ENCODE measurements at places on chromosomes 1 and 21. TPM values are rescaled to one million over a fixed set of nuclear protein-coding genes. Genes with fewer than 3 reads are reported as not detected.

RBM8A gene
- polyA plus RNA-seq, result 122 TPM

- peak; percentile 6 for DNase-seq
Observed at GRCh38 chr1:79497193-79497773, 490.8 kb upstream of the ADGRL4 start.

GRCh38 chr21:45382697-45382997 lies 22.3 kb upstream of the COL18A1 start:
- DNase-seq, result no peak

ALG6 gene
- polyA plus RNA-seq, result 17.4 TPM

- DNase-seq, result no peak
Observed at GRCh38 chr1:97770376-97770775, 150.5 kb downstream of the DPYD start.

- DNase-seq, result no peak
Observed at GRCh38 chr21:38013741-38014140, 97.5 kb upstream of the KCNJ6 start.

- DNase-seq, result no peak
Observed at GRCh38 chr1:228399531-228400236, 7.0 kb downstream of the TRIM11 start.

GRCh38 chr1:182702826-182703524 lies 18.6 kb upstream of the RGS8 start:
- no peak for DNase-seq

DNA sequence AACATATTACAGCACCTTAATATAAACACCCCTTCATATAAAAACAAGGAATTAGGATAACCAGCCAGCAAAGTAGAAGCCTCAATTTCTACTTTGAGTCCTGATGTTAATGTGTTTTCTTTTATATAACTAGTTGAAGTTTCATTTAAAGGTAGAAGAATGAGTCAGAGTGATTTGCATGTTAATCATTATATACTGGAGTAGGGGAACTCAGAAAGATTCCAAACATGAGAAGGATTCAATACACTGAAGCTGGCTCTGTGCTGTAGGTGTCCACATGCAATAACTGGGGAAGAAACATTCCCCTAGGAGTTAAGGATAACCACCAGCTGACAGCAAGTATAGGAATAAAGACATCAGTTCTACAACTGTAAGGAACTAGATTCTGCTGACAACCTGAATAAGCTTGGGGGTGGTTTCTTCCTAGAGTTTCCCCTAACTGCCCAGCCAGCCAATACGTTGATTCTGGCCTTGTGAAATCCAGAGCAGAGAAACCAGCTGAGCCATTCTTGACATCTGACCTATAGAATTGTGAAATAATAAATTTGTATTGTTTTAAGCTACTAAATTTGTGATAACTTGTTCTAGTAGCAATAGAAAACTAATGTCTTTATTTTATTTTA lies 33.4 kb upstream of the RNPC3 start:
- DNase-seq, result no peak

DNA sequence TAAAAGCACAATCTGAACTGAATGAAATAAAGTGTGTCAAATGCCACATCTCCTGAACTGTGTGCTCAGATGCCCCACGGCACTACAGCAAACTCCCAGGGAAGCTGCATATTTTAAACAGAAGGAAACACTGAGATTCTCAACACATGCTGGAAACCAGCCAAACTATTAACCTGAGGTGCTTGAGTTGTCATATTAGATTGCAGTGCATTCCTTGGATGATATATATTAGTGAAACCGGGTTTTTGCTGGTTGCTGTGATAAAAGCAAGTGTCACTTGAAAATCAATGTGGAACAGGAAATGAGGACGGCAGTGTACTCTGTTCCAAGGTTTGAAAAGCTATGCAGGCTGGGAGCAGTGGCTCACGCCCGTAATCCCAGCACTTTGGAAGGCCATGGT lies 8.7 kb downstream of the SYNJ1 start:
- DNase-seq, result no peak

- DNase-seq, result no peak
Observed at GRCh38 chr1:99851850-99852454, 1.8 kb downstream of the AGL start.

CCDC30 gene
- 2.5 TPM for polyA plus RNA-seq

GRCh38 chr1:242139442-242139841 lies 140.5 kb upstream of the MAP1LC3C start:
- no peak for DNase-seq

- peak; percentile 61 for DNase-seq
Observed at GRCh38 chr1:39409055-39409816, 82.2 kb upstream of the BMP8A start.

GRCh38 chr1:45573231-45573804 lies 10.5 kb upstream of the NASP start:
- DNase-seq, result no peak

DNA sequence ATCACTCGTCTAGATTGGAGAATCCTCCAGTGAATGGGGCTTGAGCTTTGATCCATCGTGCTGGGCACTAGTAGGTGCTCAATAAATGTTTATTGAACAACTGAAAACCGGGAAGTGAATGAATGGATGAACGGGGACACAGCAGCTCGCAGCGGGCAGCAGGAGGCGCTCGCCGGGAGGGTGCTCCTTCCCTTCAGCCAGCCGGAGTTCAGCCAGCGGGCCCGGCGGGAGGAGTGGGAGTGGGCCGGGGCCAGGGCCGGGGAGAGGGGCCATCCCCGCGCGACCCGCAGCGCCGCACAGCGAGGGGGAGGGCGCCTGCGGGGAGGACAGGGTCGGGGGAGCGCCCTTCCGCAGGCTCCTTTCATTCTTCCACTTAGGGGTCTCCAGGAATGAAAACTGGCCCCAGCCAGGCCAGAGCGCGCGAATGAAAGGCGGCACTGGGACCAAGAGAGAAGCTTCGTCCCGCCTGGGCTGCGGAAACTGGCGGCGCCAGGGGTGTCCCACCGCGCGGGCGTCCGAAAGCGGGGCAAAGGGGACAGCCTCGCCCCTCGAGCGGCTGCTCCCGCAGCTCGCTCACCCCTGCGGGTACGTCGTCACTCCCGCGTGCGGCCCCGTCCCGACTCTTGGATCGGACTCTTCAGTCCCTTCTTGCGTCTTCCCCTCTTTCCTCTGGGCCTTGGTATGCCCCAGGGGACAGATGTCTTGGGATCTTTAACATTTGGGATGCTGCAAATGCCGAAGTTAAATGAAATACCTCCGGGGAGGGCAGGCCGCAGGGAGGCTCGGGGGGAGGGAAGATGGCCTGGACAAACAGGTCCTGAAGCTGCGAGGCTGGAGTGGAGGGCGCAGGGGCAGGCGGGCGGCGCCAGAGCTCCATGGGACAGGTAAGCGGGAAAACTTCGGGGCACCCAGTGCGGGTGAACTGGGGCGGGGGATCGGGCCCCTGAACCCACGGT lies 3.6 kb upstream of the INAVA start:
- DNase-seq, result peak; percentile 32

- DNase-seq, result no peak
Observed at GRCh38 chr1:66300972-66301451, 232.9 kb upstream of the SGIP1 start.

CYP4Z1 gene
- polyA plus RNA-seq, result 0.15 TPM

DNA sequence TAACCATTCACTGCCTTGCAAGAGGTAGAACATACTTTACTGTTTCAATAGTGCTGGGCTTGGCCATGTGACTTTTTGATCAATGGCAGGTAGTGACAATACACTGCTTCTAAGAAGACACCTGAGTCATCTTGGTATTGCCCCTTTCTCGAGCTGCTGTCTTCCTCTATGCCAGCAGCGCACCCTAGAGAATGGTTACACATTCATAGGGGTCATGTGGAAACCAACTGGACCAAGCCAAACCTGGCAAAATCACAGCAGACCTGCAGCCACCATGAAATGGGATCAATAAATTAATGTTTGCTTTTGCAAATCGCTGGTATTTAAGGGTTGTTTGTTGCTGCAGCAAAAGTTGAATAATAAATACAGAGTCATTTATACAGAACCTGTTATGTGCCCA lies 122.3 kb downstream of the GRIK1 start:
- DNase-seq, result no peak

- no peak for DNase-seq
Observed at GRCh38 chr1:246678816-246679793, 45.1 kb upstream of the SCCPDH start.

CD1E gene
- 0.32 TPM for polyA plus RNA-seq

GRCh38 chr1:196486346-196486745 lies 121.9 kb downstream of the KCNT2 start:
- no peak for DNase-seq

DNA sequence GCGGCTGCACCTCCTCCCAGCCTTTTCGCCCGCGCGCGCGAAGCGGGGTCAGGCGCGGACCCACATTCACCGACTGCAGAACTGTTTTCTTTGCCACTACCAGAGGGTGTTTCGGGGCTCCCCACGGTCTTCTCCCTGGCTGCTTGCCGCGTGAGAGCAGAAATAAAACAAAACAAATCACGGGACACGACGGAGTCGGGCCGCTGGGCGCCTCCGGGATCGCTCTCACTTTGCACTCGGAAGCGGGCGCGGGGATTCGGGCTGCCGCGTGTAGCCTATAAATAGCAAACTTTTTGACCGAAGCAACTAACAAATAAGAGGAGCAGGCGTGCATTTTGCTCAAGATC lies 412.3 kb upstream of the ESRRG start:
- peak; percentile 37 for DNase-seq

GRCh38 chr21:33688353-33688752 lies 46.1 kb downstream of the ITSN1 start:
- no peak for DNase-seq

PUSL1 gene
- 7.0 TPM for polyA plus RNA-seq

DNA sequence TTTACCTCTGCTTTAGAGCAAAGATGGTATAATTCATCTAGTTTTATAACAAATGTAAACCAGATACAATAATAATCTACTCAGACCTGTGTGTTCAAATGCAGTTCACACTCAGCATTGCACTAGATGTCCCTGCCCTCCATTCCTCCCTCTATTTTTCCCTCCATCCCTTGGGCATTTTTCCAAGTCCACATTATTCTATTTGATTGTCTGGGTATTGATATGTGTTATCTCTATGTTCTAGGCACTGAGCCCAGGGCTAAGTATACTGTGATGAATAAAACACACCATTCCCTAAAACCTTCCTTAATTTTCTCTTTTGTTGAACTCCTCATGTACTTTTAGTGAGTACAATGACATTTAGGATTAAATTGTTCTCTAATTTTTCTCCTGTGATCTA lies 66.2 kb upstream of the HMCN1 start:
- DNase-seq, result no peak

- DNase-seq, result peak; percentile 59
Observed at GRCh38 chr21:36321325-36322082, 1.5 kb downstream of the MORC3 start.

NTNG1 gene
- polyA plus RNA-seq, result 9.7 TPM

- peak; percentile 10 for DNase-seq
Observed at GRCh38 chr1:23217421-23218115, at the start of gene HTR1D. HTR1D (minus strand) TSS chr1:23217502; CDS start chr1:23194219, 23,283 bp downstream.

CLCNKB gene
- not detected for polyA plus RNA-seq

ATP1A4 gene
- polyA plus RNA-seq, result 4.0 TPM

DNA sequence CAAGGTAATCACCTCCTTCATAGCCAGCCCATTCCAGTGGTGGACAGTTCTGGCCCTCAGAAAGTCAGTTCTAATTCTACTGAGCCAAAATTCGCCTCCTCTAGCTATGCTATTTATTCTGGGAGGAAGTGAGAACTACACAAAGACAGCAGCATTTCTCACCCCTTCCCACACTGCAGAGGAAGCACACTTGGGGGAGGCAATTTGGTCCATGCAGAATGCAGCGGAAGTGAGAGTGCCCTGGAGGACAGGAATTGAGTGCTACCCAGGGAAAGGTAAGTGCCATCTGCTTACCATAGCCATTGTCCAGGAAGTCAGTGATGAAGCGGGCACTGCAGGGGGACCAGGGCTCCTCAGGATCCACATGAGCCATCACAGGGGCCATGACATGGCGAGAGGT lies 3.7 kb downstream of the ADAMTS4 start:
- no peak for DNase-seq
